Stimulated activated CD4-positive, alpha-beta T cell treated with anti-CD3 and anti-CD28 coated beads, TNF-alpha, amount 100 ng/mL, for 48 hours (primary cell): ENCODE measurements at places on chromosomes 7 and 10.
A peak's percentile ranks its signal among the peaks of the same experiment; 100 is the strongest.

GRCh38 chr7:103964269-103964668 lies 25.2 kb downstream of the RELN start:
- no peak for DNase-seq

DNA sequence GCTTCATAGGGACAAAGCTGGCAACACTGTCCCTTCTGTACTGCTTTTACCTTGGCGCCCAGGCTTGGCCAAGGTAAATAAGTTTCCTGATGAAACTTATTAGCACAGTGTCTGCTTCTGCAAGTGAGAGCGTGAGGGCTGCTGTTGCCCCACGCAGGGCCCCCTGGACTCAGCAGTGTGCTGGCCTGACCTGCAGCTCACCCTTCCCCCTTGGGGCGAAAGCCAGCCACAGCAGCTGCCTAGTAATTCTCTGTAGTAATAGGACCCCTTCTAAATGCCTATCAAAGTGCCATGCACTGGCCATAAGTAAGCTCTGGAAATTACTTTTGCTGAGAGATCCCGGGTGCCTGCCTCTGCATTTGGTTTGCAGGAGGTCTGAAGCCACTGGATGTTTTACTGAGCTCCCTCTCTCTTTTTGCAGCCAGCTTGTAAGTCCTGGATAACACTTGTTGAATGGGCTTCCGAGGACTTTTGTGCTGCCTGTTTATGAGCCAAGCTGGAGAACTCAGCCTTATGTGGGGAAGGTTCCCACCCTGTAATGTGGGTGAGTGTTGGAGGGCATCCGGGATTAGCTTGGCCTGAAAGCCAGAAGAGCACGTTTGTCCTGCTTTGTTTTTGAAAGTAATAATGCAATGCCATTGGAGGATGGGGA lies 293.9 kb downstream of the C7orf25 start:
- DNase-seq: no peak

GRCh38 chr7:51230723-51231122 lies 85.9 kb downstream of the COBL start:
- no peak for DNase-seq

DNA sequence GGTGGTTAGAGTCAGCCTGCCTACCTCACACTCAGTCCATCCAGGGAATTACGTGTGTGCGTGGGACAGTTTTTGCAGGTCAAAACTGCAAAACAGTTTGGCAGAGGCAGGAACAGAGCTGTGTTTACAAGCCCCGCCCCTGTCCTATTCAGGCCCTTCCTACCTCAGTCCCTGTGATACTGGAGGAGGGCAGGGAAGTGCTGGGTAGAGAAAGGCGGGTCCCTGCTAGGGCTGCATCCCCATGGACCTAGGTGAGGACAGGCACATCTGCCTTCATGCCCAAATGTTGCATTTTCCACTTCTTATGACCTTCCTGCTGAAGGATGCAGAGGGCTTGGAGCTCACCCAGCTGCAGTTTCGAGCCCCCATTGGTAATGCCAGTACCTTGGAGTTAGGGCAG lies 25.1 kb downstream of the SBDS start:
- no peak for DNase-seq

DNA sequence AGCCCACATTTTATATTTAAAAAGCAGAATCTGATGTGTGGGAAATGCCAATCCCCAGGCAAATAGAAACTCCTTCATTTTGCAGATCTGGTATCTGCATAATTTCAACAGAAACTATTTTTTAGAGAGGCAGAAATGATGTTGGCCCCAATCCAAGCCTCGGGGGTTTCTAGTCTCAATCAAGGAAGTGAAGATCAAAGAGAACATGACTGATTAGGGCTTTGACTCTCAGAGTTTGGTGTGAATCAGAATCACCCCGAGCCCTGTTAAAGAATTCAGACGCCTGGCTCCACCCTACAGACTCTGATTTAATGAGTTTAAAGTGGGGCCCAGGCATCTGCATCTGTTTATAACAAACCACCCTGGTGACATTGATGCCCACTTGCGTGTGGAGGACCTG lies 36.7 kb upstream of the UBE2H start:
- peak; percentile 50 for DNase-seq

- DNase-seq: no peak
Observed at GRCh38 chr7:152442330-152442835, 6.6 kb upstream of the KMT2C start.

GRCh38 chr7:151503902-151504714 lies 15.6 kb downstream of the RHEB start:
- DNase-seq: no peak

DNA sequence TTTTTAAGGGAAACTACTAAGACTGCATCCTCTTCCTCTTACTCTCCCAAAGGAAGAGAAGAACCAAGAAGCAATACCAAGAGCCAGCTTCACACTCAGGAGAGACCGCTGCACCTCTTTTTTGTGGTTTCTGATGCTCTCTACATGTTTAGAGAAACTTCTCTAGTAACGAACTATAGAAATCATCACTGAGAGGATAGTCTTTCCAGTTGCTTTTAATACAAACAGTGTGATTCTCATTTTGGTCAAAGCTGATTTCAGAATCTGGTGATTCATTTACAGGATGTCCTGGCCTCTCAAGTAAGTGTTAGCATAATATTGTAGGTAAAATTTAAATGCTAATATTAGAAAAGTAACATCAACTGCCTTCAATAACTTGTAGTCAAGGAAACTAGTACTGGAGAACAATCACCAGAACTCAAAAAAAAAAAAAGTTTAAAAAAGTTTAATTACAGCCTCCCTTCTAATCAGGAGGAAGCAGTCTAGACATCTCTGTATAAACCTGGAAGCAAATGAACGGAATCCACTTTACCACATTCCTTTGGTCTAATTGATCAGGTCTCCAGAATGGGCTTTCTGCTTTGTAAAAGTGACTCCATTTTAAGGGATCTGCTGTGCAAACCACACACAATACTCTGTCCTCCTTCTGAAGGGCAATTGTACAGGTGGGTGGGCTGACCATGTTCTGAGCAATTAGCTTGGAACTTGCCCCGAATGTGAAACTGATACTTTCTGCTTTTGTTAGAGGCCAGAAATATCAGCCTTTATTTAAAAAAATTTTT lies 3.0 kb downstream of the LAMB1 start:
- no peak for DNase-seq

DNA sequence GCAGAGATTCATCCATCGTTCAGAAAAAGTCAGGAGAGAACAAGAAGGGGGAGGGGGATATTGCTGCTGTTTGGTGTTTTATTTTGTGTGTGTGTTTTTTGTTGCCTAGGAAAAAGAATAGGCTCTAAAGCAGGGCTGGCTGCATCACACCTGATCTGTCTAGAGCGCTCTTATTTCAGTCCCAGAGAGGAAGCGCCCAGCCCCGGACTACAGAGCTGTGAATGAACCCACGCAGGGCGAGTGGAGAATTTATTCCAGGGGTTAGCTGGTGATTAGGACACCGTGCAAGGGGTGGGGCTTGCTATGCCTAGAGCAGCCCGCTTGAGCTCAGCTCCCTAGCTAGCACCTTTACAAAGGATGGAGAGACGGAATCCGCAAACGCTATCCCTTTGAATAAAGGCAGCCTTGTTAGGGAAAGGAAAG lies 621 bp upstream of the FAM13C start:
- no peak for DNase-seq

- DNase-seq: no peak
Observed at GRCh38 chr7:45217358-45217757, 59.8 kb downstream of the RAMP3 start.

- DNase-seq: no peak
Observed at GRCh38 chr10:86287110-86287793, 79.3 kb downstream of the GRID1 start.

GRCh38 chr10:51074238-51075028 lies at the start of gene PRKG1:
TSS of gene PRKG1 (plus strand) at chr10:51074487.
- no peak for DNase-seq

DNA sequence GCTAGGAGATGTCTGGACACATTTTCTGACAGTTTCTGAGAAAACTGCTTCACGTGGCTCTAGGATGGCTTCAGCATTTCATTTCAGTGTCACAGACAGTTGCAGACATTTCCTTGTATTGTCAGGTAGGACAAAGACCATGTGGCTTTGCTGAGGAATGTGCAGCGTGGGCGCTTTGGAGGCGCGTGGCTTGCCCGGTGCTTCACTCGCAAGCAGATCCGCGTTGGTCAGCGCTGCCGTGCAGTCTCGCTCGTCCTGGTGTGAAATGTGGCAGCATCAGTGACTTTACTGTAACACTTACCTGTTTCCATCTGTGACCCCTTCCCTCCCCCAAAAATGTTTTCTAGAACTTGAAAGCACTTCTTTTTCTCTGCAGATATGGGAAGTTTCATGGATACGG lies 340.5 kb downstream of the SDK1 start:
- DNase-seq: no peak

GRCh38 chr10:126928274-126928673 lies 23.0 kb downstream of the DOCK1 start:
- DNase-seq: no peak

GRCh38 chr7:136016649-136017395 lies 39.7 kb upstream of the MTPN start:
- no peak for DNase-seq

GRCh38 chr7:81007051-81007450 lies 88.2 kb upstream of the SEMA3C start:
- DNase-seq: no peak

DNA sequence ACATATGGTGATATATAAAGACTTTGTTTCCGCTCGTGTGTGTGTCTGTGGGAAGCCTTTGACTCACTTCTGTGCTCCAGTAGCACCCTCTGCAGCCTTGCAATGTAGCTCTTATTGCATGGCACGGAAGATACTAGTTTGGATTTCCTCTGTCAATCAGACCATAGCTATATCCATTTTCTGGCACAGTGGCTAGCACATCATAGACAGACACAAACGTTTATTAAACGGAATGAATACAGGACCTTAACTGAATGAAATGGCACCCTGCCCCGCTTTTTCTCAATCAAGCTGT lies 124.0 kb upstream of the PTPN20 start:
- DNase-seq: no peak

DNA sequence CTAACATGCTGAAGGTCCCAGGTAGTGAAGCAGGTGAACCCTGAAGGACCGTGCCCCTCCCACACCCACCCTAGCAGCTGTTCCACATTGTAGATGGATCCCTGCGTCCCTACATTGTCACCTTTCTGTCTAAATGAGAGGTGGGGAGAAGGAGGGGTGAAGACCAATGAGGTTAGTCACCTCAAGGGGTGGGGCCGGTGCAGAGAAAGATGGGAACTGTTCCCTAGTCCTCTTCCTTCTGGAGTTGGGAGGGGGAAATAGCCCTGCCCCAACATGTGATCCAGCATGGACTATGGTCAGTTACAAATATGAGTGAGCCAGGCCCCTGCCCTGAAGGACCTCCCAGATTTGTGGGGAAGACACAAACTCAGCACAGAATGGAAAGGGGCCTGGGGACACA lies 124.5 kb downstream of the LHPP start:
- no peak for DNase-seq

- no peak for DNase-seq
Observed at GRCh38 chr10:129365767-129366402, 101.2 kb upstream of the MGMT start.

- no peak for DNase-seq
Observed at GRCh38 chr7:108605559-108606201, 36.0 kb downstream of the DNAJB9 start.

DNA sequence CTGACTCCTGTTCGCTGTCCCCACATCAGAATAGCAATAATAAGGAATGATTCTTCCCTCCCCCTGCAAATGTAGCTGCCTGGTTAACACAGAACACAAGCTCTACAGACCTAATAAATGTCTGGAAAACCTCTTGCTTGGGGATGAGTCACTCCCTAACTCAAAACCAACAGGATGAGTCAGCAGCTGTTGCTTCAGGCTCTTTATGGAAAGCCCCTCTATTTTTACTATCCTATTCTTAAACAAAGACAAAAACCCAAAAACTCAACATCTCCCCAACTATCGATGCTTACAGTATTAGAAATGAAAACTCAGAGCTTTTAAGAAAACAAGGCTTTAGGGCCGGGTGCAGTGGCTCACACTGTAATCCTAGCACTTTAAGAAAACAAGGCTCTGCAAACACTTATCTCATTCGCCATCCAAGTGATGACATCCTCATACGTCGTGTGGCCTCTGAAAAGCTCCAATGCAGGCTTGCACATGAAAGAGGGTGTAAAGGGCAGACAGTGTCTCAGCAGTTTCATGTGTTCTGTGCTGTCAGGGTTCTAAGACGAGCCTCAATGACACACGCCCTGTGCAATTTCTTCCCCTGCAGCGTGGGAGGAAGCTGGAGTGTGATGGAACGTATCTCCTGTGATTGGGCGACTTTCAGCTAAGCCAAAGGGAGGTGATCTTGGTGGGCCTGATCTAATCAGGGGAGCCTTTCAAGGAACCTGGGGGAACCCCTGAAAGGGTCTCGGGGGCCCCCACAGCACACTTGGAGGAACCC lies 70.1 kb downstream of the AMZ1 start:
- DNase-seq: peak; percentile 82

- no peak for DNase-seq
Observed at GRCh38 chr10:71729161-71729636, 9.6 kb upstream of the C10orf105 start.
